ENCODE measurements at places on chromosomes 11 and 22. TPM values are rescaled to one million over a fixed set of nuclear protein-coding genes. Genes with fewer than 3 reads are reported as not detected.

GRCh38 chr11:12110714-12111548 is 541 bp downstream of the MICAL2 start:
- DNase-seq = peak; percentile 71

DNA sequence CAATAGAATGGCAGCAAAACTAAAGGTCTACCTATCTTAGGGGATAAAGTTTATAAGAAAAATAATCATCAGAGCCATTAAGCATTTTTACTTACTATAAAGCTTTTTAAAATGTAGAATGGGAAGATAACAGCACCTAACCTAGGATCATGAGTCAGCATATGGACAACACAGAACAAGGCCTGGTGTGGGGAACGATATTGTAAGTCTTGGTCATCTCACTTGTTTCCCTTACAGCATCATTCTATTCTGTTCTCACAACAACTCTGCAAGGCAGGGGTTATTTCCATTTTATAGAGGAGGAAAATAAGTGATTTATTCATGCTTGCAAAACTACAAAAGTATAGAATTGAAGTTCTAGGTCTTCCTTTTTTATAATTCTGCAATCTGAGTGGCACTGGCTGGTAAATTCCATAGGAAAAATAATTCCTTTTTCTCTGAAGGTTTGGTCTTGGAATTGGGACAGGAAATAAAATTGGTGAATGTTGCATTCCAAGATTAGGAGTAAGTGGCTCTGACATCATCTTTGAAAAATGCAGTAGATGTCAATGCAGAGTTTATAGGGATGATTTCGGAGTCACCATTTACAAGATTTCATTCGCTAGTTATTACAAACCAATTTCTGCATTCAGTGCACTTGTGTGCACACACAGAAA is 423.0 kb downstream of the DYNC2H1 start:
- no peak for DNase-seq

- peak; percentile 30 for DNase-seq
These were observed 86.6 kb upstream of the ARHGAP32 start for GRCh38 chr11:129278586-129279319.

OR52A1 gene
- not detected for polyA plus RNA-seq

DGCR6 gene
- 2.7 TPM for polyA plus RNA-seq

TNRC6B gene
- polyA plus RNA-seq = 3.5 TPM
